ENCODE measurements at places on chromosomes 3 and 15.
A peak's percentile ranks its signal among the peaks of the same experiment; 100 is the strongest.

- no peak overlapping the region for H3K4me3 ChIP-seq
- no peaks in the 10 kb centered on the region for H3K36me3 ChIP-seq
- no peak for DNase-seq
- no peaks in the 10 kb centered on the region for H3K4me1 ChIP-seq
- no peak overlapping the region for H3K27ac ChIP-seq
- no peaks in the 10 kb centered on the region for H3K27me3 ChIP-seq
Measured at GRCh38 chr15:53618461-53618860, 141.0 kb downstream of the WDR72 start.

- peak overlapping the region; percentile 34 for H3K27ac ChIP-seq
- DNase-seq, result no peak
- H3K36me3 ChIP-seq, result peaks cover 5% of the 10 kb centered on the region
- no peaks in the 10 kb centered on the region for H3K27me3 ChIP-seq
- H3K4me3 ChIP-seq, result no peak overlapping the region
- peaks cover 7% of the 10 kb centered on the region for H3K4me1 ChIP-seq
Measured at GRCh38 chr3:71523628-71524027, 59.9 kb downstream of the FOXP1 start.

DNA sequence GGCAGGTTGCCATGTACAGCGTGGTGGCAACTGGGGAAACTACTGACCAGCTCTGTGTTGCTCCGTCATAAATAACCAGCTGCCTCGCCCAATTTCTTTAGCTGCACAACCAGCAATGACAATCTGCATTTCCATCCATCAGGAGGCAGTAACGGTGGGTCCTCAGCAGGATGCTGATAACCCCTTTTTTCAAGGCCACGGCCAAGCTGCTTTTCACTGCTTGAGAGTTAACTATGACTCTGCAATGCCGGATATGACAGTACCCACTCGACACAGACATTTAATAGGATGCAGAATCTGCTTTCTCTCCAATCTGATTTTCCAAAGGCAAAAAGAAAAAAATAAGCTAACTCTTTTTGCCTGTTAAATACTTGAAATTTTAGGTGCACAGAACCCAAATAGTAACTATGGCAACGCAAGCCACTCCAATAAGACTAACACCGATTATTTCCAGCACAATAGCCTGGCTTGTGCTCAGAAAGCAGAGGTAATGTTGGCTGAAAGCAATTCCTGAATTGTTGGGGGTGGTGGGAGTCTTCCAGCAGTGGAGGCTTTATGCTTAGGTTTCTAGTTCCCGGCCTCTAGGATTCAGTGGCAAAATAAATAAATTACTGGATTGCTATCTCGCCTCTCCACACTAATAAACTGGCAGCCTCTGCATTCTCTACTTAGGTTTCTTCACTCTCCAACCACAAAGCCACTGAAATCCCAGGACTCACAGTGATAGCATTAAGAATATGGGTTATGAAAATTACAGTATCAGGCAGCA, 31.2 kb upstream of the SRGAP3 start:
- peak overlapping the region; percentile 16 for H3K4me3 ChIP-seq
- H3K27ac ChIP-seq, result peak overlapping the region; percentile 20
- peak; percentile 60 for DNase-seq
- H3K4me1 ChIP-seq, result peaks cover 12% of the 10 kb centered on the region
- no peaks in the 10 kb centered on the region for H3K27me3 ChIP-seq
- H3K36me3 ChIP-seq, result no peaks in the 10 kb centered on the region

- H3K27ac ChIP-seq, result no peak overlapping the region
- H3K36me3 ChIP-seq, result no peaks in the 10 kb centered on the region
- no peak for DNase-seq
- no peaks in the 10 kb centered on the region for H3K4me1 ChIP-seq
- no peaks in the 10 kb centered on the region for H3K27me3 ChIP-seq
Measured at GRCh38 chr15:97748576-97748975, 211.9 kb upstream of the ARRDC4 start.

GRCh38 chr15:62464705-62465104, 299.6 kb upstream of the C2CD4B start:
- no peak overlapping the region for H3K27ac ChIP-seq
- DNase-seq, result peak; percentile 95
- H3K4me3 ChIP-seq, result no peak overlapping the region

GRCh38 chr3:143158014-143158988, 38.7 kb downstream of the CHST2 start:
- peak; percentile 58 for DNase-seq
- no peaks in the 10 kb centered on the region for H3K36me3 ChIP-seq
- no peak overlapping the region for H3K27ac ChIP-seq
- H3K4me1 ChIP-seq, result peaks cover 5% of the 10 kb centered on the region
- no peaks in the 10 kb centered on the region for H3K27me3 ChIP-seq

Data from osteoblast (primary cell).